ENCODE measurements at places on chromosomes 12 and 14.

GRCh38 chr12:74401035-74401434, 136.6 kb upstream of the ATXN7L3B start:
- no peak for DNase-seq

DNA sequence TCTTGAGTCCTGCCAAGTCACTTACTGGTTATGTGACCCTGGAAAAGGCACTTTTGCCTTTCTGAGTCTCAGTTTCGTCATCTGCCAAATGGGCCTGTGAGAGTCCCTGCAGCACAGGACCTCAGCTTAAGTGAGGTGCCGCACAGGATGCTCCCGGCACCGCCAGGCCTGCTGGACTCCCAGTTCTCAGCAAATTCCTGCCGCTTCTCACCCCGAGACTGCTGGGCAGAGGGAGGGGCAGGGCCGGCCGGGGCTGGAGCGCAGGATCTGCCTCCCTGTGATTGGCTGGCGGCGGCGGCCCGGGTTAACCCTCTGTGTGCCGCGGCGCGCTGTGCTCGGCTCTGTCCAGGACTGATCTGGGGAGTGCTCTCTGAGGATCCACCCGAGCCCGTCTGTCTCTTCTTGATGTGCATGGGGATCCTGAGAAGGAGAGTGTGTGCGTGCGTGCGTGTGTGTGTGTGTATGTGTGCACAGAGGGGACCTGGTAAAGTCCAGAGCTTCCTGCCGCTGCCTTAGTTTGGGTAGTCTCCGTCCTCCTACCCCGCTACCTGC, 8.6 kb downstream of the SETD1B start:
- DNase-seq: no peak

GRCh38 chr14:61737915-61738314, 24.3 kb upstream of the SNAPC1 start:
- no peak for DNase-seq

DNA sequence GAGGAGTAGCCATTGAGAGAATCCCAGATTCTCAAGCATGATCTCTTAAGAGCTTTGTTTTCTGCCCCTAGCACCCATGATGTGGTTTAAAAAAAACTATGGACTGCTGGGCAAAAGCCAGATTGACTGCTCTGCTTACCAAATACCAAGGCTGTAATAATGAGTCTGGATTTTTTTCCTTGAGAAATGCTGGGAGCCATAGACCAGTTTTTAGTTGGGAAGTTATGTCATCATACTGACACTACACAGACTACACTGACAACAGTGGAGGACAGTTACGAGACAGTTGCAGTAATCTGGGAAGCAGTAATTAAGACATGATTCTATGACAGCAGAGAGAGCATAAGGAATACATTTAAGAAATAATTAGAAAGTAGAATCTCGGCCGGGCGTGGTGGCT, 35.8 kb downstream of the SPATA7 start:
- no peak for DNase-seq

DNA sequence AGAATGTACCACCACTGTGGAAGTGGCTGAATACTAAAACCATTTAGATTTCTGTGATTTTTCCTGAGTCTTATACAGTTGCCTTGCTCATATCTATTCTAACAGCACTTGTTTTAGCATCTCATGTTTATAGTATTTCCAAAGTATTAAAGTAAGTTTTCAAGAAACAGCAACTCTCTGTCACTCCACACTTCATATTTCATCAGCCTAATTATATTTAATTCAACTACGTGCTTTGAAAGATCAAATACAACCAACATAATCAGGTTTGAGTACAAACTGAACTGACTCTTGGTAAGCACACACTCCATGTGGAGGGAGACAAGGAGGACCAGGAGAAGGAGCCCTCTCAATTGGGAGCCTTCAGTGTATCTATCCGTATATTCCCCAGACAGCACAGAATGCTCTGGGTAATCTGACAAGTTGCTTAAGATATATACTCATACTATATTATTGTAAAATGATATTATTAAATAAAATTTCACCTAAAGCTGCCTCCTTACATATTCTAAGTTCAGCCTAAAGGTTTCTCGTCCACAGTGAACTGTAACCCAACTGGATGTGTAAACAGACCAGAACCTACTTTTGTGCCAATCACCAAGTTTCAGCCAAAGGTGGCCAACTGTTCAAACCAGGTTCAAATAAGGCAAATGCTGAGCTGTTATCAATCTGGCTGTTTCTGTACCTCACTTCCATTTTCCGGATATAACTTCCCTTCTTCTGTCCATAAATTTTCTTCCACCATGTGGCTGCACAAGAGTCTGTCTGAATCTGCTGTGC, 105.0 kb upstream of the RASSF8 start:
- no peak for DNase-seq

- no peak for DNase-seq
Measured at GRCh38 chr14:103250874-103251273, 83.2 kb upstream of the EIF5 start.

DNA sequence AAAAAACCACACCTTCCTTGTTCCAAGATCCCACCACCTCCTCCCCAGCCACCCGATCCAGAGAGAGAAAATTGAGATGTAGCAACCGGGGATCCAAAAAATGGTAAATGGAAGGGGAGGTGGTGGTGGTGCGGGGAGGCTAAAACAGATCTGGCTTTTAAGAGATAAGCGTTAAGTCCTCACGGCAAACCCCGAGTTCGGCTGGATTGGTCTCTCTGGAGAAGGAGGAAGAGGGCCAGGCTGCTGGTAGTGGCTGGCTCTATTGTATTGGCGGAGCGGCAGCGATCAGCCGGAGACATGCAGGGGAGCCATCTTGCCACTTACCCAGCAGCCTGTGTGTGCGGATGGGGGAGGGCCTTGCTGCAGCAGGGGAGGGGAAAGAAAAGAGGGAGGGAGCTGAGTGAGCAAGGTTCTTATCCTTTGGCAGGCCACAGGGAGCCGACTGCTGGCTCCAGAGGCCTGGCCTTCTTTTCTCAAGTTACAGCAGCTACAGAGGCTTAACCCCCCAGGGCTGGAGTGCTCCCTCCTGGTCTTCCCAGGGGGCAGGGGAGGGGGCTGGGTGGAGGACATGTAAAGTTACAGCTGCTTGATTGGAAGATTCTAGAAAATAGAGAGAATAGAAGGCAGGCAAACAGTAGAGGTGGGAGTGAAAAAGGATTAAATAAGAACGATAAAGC, 14.1 kb upstream of the CDH24 start:
- peak; percentile 60 for DNase-seq

DNA sequence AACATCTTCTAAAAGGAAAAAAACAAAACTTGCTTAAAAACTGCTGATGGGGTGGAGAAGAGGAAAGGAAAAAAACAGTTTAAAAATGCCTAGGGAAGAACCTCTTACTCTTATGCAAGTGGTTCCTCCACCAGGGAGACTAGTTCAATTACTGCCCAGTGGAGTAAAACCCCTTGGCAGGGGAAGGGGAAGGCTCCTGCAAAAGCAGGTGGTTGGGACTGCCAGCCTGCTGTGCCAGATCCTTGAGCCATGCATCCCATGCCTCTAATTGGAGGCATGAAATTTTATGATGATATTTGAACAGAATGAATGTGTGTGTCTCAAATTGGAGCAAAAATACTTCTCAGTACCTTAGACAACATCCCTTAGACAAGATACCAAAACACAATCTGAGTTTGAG, 118.8 kb downstream of the FSCB start:
- DNase-seq: no peak

- no peak for DNase-seq
Measured at GRCh38 chr14:23910101-23910875, 43.3 kb upstream of the DHRS4 start.

- no peak for DNase-seq
Measured at GRCh38 chr12:6914947-6915788, 788 bp downstream of the ENO2 start.

- DNase-seq: peak; percentile 64
Measured at GRCh38 chr12:122079033-122079531, 526 bp downstream of the MLXIP start.

DNA sequence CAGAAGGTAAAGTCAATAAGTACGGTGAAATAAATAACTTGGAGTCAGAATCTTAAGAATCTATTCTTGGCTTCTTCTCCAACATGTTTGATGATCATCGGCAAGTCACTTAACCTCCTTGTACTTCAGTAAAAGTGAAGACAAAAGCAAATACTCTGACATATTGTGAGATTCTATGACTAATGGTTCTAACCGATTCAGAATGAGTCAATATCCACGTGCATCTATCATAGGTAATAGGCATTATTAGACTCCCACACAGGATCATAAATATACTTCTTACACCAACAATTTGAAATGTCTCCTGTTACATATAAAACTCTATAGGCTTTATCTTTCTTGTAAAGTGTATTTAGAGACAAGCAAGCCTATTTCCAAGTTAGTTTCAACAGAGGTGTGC, 144.4 kb upstream of the ATXN7L3B start:
- no peak for DNase-seq

DNA sequence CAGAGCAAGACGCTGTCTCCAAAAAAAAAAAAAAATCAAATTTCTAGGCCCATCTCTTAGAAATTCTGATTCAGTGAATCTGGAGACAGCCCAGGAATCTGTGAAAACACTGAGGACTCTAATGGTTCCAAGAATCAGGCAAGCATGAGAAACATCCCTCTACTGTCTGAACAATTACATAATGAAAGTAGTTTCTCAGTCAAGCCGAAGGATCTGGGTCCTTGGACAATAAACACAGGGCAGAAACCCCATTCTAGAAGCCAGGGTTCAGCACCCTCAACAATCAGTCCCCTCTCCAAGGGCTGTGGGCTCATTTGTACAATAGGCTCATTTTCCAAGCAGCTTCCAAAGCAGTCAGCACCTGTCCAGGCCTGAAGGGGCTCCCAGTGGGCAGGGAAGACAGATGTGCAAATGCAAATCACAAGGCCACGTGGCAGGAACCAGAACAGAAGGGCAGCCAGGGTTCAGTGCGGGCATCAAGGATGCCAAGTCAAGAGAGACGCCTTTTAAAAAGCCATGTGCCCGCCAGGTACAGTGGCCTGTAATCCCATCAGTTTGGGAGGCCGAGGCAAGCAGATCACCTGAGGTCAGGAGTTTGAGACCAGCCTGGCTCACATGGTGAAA, 96.1 kb downstream of the KSR2 start:
- DNase-seq: no peak

- no peak for DNase-seq
Measured at GRCh38 chr14:61120576-61120975, 139.5 kb downstream of the SLC38A6 start.
